ENCODE measurements at places on chromosomes 6 and 20.

- no peak for DNase-seq
These were observed 50.8 kb downstream of the FAM50B start for GRCh38 chr6:3899970-3900439.

- no peak for DNase-seq
These were observed 50.2 kb downstream of the VAPB start for GRCh38 chr20:58438970-58439808.

- no peak for DNase-seq
These were observed 122.1 kb downstream of the HIVEP2 start for GRCh38 chr6:142822842-142823241.

GRCh38 chr6:170276369-170277057 is 14.4 kb downstream of the DLL1 start:
- no peak for DNase-seq

DNA sequence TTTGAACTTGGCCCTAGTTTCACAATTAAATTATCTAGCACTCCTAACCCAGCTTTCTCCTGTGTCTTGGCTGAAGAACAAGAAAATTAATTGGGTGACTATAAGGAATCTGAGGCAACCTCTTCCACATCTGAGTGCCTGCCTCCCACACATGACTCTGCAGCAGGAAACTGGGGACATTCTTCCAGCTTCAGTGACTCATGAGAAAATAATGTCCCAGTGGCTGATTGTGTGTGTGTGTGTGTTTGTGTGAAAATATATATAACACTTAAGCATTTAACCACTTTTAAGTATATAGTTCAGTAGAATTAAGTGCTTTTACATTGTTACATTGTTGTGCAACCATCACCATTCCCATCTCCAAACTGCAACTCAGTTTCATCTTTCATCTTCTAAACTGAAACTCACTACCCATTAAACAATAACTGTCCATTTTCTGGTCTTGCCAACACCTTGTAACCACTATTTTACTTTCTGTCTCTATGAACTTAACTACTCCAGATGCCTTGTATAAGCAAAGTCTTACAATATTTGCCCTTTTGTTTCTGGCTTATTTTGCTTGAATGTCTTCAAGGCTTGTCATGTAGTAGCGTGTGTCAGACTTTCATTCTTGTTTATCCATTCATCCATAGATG is 8.7 kb downstream of the TRIM38 start:
- DNase-seq = no peak

DNA sequence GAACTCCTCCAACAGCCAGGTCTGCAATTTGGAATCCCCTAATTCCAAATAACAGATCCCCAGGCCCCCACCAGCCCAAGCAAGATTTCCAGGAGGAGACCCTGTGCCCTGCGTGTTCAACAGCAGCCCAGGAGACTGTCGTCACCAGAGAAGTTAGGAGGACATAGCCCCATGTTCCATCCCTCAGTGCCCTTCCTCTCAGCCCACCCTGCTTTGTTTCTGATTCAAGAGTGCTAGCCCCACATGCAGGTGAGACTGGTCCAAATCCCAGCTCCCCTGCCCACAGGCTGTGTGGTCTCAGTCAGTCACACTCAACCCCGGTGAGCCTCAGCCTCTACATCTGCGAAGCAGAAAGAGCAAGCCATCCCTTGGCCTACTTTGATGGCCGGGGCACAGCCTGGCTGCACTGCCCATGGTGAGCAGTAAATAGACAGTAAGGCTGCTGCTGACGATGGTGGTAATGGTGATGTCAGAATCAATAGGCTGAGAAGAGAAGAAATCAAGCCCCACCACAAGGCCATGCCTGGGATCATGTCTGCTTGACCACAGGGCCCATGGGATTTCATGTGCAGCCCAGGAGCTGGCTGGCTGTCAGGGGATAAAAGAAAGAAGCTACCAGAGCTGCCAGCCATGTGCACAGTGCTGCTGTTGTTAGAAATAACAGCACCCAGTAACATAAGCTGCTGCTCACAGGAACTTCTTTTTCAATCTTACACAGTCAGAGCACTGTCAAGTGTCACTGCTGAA is 51.5 kb upstream of the NXT1 start:
- DNase-seq = no peak

- DNase-seq = no peak
These were observed 80.7 kb downstream of the FOXF2 start for GRCh38 chr6:1470040-1470439.

DNA sequence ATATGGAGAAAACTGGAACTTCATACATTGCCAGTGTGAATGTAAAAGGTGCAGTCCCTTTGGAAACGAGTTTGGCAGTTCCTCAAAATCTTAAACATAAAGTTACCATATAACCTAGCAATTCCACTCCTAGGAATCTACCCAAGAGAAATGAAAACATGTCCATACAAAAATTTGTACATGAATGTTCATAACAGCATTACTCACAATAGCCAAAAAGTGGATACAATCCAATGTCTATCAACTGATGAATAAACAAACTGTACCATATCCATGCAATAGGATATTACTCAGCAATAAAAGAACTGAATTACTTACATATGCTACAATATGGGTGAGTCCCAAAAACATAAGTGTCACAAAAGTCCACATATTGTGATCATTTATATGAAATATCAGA is 48.7 kb upstream of the ERVFRD-1 start:
- DNase-seq = no peak

- no peak for DNase-seq
These were observed 33.0 kb downstream of the GNAS-AS1 start for GRCh38 chr20:58817748-58818147.

GRCh38 chr6:69609836-69610472 is 186.9 kb downstream of the LMBRD1 start:
- no peak for DNase-seq

- no peak for DNase-seq
These were observed 429.1 kb downstream of the HTR1B start for GRCh38 chr6:77034161-77034560.

DNA sequence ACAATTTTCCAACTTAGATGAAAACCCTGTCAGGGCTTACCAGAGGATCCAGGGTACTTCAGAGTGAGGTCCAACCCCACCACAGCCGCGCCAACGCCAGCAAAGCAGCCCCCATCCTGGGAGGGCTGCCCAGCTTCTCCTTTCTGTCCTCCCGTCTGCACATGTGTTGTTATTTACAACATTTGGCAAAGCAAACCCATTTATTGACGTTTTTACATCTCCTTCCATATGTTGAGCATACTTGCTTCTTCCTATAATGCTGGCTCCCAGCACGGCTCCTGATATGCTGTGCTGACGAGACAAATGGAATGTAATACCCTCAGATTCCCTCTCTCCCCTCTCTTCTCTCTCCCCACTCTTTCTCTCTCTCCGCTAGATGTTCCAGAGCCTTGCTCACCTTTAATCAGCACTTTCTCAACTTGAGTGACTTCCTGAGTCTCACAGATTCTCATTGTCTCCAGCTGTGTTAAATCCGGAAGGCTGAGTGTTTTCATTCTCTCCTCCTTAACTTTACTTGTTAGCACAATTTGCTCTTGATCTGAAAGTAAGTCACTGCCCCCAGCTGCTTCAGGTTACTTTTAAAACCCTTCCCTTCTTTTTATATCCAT is 22.7 kb downstream of the RCAN2 start:
- no peak for DNase-seq

DNA sequence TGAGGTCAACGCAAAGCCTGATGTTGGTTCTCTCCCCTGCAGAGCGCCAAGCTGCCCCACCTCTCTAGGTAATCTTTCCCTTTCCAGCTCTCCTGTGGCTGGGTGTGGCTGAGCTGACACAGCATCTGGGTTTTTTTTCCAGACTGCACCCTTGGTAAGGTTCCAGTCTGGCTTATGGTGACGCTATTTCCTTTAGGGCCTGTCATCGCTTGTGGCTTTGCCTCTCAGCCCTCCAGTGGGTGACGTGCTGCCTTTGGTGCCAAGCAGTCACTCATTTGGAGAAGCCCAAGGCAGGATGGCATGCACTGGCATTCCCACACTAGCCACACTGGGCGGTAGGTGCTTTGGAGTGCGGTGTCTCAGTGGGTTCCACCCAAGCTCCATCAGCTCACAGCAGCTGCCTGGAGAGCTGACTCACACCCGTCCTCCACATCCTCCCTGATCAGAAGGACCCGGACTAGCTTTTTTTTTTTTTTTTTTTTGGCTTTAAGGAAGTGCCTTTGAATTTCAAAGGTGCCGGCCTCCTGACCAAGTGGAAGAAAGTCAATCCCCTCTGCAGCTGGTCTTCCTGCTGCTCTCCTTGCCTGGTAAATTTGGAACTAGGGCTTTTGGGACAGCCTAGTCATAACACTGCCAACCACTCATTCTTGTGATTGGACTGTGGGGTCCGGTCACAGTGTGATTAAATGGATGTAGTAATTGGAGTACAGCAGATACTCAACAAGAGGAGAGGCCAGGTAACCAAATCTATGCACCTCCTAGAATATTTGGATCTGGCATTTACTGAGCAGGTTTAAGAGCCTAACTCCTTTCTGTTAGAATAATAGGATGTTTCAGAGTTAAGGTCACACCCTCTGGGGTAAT is 153.6 kb downstream of the CD83 start:
- no peak for DNase-seq

GRCh38 chr6:23002044-23002619 is 432.8 kb downstream of the HDGFL1 start:
- DNase-seq = no peak

DNA sequence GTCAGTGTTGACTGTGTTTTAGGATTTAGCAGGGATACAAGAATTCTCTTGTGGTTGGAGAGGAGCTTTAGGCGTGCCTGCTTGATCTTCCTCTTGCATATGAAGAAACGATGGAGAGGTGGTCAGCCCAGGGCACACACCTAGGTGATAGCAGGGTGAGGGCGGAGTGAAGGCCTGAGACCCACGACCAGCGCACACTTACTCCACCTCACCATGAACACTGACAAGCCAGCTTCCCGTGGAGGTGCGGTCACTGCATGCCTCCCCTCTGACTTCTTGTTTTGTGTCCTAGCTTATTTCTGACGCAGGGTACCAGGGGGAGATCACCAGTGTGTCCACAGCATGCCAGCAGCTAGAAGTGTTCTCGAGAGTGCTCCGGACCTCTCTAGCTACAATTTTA is 8.1 kb downstream of the NELFCD start:
- DNase-seq = no peak

DNA sequence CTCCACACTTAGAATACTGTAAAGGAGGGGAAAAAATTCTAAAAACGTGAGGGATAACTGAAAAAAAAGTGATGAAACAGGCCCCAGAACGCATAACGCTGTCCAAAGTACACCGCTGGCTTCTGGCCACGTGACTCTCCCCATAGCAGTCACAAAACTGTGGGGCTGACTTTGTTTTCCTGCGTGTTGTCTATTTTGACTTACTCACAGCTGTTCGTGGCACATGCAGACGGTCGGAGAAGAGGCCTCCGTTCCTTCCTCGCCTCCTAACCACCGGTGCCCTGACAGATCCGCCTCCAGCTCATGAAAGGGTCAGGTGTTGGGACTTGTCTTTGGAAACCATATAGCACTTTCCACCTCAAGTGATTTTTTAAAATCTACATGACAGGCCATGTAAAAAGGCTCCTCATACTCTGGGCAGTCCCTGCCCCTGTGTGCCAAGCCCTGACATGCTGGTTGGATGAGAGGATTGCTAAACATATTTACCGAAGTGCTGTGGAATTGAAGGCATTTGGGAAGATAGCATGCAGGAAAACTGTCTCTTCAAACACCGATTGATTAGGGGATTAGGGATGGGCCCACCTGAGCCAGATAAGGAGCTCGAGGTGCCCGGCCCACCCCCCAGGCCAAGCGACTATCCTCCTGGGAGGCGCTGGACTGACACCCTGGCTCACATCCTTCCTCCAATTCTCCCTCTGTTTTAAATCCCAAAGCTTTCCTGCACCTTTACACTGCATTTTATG is 54.8 kb downstream of the DACT2 start:
- DNase-seq = peak; percentile 61

Measured in posterior cingulate gyrus (tissue), 11 donors.